ENCODE measurements at places on chromosomes 16 and 17.

DNA sequence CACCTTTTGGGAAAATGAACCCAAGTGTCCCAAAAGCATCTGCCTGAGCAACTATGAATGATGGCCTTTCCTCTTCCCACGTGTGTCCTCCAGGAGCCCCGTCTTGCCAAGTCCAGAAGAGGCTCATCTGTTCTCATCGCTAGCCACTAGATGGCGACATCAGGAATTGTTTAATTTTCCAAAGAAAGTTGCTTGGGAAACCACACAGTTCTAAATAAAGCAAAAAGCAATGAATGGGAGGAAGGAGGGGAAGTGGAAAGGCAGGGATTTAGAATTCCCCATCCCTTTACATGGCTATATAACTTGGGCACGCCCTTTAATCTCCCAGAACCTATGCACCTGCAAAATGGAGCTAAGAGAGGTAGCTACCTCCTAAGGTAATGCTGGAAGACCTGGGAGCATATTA, 9.0 kb upstream of the CDH5 start:
- peak; percentile 76 for DNase-seq

- no peak for DNase-seq
Measured at GRCh38 chr16:7420843-7421242, 88.2 kb downstream of the RBFOX1 start.

DNA sequence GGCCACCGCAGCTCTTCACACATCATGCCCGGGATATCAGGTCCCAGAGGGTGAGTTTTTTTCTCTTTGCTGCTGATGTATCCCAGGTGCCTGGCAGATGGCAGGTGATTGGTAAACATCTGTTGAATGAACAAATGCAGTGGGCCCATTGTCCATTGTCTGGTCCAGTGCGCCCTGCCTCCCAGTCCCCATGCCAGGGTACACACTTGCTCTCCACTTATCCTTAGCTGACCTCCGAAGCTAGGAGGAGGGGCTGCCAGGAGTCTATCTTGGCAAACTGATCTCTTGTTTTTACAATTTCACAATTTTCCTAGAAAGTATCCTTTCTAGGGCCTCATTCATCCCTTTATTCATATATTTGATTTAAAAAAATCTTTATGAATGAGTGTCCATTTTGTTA, 196.0 kb downstream of the RAB11FIP4 start:
- no peak for DNase-seq

- peak; percentile 10 for DNase-seq
Measured at GRCh38 chr17:45367216-45367615, 50.4 kb upstream of the MAP3K14 start.

DNA sequence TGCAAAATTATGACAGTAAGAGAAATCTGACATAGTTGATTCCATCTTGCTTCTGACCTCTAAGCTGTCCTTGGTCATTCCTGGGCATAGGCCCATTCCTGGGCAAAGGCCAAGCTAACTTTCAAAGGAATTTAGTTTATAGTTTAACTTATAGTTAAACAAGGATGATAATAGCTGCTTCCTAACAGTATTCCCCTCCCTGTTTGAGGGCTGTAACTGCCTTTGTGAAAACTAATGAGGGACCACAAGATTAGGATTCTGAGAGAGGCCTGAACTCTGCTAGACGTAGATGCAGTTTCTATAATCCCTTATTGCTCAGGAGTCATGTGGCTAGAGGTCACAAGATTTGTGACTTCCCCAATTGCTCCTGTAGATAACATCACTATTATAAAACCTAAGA, 80.2 kb upstream of the ASIC2 start:
- no peak for DNase-seq

- DNase-seq, result no peak
Measured at GRCh38 chr16:21211486-21211885, at the start of gene ZP2. ZP2 (minus strand) TSS chr16:21211574; CDS start chr16:21211547, 27 bp downstream.

DNA sequence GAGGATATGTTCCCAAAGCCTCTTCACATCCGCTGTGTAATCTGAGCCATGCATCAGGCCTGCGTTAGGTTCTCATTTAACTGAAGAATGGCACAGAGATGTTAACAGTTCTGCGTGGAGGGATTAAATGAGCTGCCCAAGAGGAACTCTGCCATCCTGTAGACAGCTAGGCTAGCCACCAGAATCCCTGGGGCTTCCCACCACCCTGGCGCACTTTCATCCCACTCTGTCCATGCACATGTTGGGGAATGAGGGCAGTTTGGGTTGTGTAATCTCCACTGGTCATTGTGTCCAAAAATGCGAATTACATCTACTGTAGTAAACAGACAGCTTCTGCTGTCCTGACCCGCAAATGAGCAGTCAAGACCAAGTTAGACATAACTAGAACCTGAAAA, 1.0 kb upstream of the GLG1 start:
- DNase-seq, result no peak

GRCh38 chr16:14132696-14133048, 61.6 kb downstream of the MRTFB start:
- DNase-seq, result no peak

GRCh38 chr17:11245187-11245586, 4.2 kb downstream of the SHISA6 start:
- peak; percentile 19 for DNase-seq

DNA sequence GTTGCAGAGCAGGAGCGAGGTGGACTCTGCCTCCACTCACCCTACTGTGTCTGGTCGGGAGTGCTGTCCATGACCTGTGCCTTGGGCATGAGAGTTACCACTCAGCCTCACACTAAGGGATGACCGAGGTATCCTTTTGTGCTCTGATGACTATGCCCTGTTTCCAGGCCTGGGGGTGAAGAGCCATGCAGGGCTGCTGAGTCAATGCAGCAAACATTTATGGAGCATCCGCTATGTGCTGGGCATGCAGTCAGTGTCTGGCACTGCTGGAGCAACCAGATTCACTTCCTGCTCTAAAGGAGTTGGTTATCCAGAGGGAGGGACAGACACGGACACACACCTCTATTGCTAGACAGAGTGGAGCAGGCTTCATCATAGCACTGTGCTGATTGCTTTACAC, 7.6 kb upstream of the HNF1B start:
- DNase-seq, result no peak

- no peak for DNase-seq
Measured at GRCh38 chr16:57349212-57350031, 9.2 kb upstream of the CCL22 start.

GRCh38 chr17:48883171-48883570, 9.4 kb upstream of the ATP5MC1 start:
- no peak for DNase-seq

- DNase-seq, result peak; percentile 56
Measured at GRCh38 chr17:33116021-33116551, 124.4 kb downstream of the SPACA3 start.

DNA sequence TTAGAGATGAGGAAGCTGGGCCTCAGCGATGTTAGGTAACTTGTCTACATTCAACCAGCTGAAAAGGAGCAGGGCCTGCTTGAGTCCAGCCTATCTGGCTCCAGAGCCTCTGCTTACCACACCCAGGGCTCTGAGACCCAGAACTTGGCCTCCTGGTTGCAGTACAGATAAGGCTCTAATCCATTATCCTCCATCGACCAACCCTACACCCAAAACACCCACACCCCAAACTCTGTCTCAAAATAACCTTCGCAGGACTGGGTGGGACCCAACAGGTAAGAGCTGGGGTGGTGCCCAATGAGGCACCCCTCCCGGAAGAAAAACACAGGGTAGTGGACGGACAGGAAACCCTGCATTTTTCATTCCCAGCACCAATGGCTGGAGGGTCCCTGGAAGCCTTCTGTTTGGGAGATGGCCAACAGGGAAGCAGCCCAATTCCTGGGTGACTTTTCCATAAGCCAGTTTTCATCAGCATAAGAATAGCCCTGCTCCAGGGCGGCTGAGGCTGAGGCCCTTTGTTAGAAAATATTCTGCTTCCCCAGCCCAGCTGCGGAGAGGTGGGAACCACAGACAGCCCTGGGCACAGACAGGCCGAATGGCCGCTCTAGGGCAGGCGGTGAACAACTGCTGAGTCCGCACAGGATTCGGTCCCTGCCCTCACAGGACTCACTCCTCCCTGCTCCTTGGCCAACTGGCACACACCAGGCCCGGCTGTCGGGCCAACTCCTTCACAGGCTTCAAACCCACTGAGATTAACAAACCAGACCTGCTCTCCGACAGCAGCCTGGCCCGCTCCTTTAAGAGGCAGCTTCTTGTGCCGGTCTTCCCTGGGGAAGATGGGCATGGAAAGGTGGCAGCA, 9.8 kb downstream of the SMIM5 start:
- no peak for DNase-seq

GRCh38 chr17:37657202-37657601, 14.0 kb upstream of the DDX52 start:
- DNase-seq, result no peak

GRCh38 chr17:74393346-74393942, 26.1 kb downstream of the GPR142 start:
- no peak for DNase-seq

DNA sequence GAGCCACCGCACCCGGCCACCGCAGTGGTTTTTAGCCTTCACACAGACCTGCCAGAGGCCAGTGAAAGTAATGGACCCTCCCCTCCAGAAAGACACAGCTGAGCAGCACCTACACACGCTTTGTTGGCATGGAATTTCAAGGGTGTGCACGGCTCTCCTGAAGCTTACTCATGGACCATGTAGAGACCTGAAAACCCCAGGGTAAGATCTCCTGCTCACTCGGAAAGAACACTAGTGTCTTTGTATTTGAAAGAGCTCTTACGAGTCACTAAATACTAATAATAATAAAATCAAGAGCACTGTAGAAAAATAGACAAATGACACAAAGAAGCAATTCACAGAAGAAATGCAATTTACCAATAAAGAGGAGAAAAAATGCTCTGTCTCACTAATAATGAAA, 20.0 kb downstream of the SLC43A2 start:
- no peak for DNase-seq

- DNase-seq, result no peak
Measured at GRCh38 chr16:67256701-67257230, 8.0 kb downstream of the SLC9A5 start.

DNA sequence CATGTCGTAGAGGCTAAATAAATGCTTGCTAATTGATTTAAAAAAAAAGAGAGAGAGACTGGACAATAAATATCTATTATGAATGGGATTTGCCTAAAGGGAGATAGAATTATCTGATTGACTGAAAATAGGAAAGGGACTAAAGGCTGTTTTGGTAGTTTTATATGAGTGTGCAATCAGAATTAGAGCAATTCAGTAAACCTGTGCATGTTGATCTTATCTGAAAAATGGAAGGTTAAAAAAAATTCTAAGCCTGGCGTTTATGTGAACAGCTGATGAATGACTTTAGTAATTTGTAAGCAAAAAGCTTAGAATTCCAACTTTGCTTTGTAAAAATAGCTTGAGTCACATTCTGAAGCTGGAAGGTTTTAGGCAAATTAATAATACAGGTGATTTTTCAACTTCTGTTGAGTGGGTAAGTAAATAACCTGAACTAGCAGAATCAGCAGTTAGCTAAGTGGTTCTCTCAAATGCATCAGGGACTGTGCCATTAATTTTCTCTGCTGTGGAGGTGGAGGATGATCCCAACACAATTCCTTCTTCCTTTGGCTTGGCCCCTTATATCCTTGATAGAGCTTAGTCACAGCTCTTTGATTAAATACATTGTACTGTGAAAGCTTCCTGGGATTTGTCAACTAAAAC, 254.4 kb downstream of the PHKB start:
- DNase-seq, result no peak

DNA sequence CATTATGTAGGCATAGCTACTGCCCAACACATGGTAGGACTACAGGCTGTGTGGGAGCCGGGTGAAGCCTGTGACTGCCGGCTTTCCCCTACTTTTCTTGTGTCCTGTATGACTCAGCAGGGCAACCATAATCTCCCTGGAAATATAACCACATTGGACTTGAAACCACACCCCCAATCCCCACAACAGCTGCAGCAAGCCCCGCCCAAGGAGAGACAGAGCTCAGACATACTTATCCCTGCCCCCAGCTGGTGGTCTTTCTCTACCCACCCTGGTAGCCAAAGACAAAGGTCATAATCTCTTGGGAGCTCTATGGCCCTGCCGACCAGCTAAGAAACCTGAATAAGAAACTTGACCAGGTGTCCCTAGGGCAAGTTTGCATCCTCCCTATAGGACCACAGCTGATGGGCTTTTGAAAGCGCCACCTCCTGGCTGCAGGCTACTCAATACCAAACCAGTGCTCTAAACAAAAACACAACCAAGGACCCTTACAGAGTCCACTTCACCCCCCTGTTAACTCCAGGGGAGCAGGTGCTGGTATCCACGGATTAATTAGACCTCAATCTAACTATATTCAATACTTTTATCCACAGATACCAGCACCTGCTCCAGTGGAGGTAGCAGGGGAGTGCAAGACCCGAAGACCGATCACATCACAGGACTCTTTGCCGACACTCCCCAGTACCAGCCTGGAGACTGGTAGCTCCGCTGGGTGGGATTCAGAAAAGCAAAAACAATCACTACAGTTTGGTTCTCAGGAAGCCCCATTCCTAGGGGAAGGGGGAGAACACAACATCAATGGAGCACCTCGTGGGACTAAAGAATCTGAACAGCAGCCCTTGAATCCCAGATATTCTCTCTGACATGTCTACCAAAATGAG, 91.2 kb downstream of the IRX5 start:
- no peak for DNase-seq

DNA sequence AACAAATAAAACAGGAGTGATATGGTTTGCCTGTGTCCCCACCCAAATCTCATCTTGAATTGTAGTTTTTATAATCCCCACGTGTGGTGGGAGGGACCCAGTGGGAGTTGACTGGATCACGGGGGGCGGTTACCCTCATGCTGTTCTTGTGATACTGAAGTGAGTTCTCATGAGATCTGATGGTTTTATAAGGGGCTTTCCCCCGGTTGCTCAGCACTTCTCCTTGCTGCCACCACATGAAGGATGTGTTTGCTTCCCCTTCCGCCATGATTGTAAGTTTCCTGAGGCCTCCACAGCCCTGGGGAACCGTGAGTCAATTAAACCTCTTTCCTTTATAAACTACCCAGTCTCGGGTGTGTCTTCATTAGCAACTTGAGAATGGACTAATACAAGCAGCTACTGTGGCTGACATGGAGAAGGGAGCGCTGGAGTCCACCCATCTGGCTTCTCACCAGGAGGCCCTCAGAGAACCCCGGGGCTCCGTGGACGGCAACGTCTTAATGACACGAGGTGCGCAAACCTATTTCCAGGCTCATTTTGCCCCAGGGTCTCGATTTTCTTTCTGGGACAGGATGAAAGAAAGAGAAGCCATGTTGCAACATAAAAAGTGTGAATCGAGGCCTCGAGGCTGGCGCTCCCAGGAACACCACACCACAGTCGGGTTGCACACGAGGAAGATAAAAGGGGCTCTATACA, 129.5 kb downstream of the DYNLRB2 start:
- DNase-seq, result no peak

GRCh38 chr17:77045441-77046041, 95.2 kb upstream of the SEC14L1 start:
- DNase-seq, result no peak

- DNase-seq, result no peak
Measured at GRCh38 chr16:9612267-9612666, 520.8 kb downstream of the HAPSTR1 start.

Data from SK-N-SH (cell line).